WERI-Rb-1 (cell line): ENCODE measurements at places on chromosomes 11 and 22.

- DNase-seq, result no peak
These were observed 683.4 kb downstream of the TBC1D22A start for GRCh38 chr22:47445716-47446290.

DNA sequence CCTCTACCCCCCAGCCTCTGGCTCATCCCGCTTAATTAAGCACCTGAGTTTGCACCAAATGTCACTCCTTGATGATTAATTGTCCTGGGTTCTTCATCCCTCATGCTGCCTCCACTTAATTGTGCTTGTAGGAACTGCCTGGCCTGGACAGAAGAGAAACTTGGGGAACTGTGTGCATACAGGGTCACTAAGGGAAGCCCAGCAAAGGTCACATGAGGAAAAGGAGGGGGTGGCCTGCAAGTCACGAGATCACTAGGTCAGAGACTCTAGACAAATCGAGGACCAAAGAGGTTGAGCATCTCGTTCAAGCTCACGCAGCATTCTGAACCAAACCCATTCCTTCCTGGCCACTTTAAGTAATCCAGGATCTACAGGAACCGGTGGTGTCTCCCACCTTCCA lies 75.8 kb downstream of the PDE2A start:
- no peak for DNase-seq

DNA sequence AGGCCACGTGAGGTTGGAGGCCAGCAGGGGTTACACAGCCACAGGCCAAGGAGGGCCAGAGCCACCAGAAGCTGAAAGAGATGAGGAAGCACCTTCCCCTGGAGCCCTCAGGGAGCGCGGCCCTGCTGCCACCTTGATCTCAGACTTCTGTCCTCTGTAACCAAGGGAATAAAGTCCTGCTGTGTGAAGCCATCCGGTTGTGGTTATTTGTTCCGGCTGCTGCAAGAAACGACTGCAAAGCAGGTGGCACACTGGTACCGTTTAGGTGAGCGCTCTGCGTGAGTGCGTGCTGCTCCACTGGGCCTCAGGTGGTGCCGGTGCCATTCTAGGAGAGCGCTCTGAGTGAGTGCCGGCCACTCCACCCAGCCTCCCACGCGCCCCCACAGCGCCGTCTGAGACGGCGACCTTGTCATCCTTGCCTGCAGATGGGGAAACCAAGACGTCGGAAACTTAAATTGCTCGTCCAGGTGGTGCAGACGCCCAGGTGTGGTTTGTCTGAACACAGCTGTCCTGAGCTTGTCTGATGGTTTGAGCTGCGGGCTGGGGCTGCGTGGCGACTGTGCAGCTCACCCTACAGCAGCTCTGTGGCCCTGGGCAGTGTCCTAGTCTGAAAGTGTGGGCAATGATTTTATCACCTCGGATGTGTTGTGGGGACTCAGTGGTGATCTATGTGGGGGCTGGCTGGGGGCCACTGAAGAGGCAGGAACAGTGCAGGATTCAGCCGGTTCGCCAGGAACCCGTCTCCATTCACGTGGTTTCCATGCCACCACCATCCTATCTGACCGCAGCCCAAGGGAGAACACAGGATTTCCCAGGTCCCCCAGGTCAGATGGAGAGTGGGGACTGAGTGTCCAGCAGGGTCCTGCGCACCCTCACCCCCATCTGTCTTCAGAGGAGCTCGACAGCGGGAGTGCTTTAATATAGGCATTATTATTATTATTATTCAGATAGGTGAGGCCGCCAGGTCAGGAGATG lies 4.6 kb upstream of the MRGPRG start:
- no peak for DNase-seq

GRCh38 chr11:31499576-31500178 lies 9.7 kb downstream of the IMMP1L start:
- no peak for DNase-seq
